ENCODE measurements at places on chromosomes 3 and 15. TPM values are rescaled to one million over a fixed set of nuclear protein-coding genes. Genes with fewer than 3 reads are reported as not detected.

DNA sequence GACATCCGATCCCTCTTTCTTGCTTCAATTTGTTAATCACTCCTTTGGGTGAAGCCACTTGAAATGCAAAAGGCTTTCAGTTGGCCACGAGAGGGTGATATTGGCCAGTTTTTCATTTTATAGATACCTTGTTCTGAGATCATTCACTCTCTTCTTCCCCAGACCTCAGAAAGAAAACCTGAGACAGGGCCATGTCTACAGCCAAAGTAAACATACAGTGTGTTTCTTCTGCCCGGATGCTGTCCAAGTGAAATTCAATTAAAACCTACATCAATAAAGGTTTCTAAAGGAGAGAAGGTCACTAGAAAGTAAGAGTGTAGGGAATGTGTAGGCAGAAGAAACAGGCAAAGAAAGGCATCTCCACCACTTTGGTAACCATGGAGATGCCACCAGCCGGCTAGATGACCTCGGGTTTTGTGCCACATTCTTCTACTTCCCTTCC is 39.5 kb upstream of the FMN1 start:
- no peak for DNase-seq

DNA sequence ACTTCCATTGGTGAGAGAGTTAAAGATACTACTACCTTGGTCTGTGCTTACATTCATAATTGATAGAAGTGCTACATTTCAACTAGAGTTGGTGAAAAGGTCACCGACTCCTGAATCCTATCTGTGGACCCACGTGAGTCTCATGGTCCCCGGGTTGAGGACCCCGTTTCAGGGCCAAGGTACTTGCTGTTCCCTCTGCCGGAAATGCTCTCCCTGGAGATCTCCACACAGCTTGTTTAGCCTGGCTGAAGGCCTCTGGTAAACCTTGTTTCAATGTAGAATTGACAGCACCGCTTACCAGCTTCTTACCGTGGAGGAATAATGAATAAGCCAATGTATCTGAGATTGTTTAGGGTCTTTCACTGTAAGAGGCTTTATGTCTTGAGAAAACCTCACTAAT is 226.0 kb upstream of the GOLGA6L4 start:
- DNase-seq: no peak

GRCh38 chr15:101012326-101013200 is 93.4 kb downstream of the LRRK1 start:
- DNase-seq: no peak

DNA sequence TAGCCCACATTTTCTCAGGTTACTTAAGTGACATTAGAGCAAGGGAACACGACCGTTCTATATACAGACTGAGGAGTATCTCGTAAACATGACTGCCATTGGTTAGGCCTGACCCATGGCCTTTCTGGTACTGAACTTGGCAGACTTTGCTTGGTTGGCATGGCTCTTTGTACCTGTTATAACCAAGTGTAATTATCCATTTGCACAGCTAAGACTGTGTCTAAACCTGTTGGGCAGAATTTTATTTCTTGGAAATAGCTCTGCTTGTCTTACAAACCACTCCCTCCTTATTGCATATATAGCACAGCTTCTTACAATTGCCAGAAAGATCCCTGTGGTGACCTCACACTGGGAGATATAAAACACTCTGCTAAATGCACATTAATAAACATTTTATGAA is 106.9 kb downstream of the P2RY1 start:
- DNase-seq: no peak

DNA sequence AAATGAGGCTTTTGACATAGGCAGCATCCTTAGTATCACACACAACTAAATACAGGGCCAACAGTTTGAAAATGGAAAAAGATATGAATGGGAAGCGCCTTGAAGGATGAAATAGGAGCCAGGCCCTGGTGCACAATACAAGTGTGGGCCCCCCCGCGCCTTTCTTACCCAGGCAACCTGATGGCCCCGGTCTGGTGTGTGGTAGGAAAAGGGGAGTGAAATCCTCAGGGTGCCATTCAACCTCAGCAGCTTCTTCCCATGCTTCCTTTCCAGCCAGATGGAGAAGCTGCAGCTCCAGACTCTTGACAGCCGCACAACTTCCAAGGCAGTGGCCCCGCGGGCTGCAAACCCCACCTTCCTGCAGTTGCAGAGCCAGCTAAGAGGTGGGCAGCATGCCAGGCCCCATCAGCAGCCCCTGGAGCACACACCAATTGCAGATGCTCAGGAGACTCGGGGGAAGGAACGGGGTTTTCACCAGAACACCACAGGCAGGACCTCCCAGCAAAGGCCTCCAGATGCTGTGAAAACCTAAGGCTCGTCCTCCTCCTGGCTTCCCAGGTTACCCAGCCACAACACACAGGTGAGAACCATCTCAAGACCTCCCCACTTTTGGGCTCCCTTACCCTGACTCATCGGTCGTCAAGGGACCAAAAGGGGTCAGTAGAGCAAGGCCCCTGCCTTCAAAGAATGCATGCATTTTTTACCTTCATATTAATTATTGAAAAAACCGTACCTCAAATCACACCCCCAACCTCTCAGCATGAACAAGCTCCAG is 101.6 kb downstream of the CPN2 start:
- no peak for DNase-seq

DNA sequence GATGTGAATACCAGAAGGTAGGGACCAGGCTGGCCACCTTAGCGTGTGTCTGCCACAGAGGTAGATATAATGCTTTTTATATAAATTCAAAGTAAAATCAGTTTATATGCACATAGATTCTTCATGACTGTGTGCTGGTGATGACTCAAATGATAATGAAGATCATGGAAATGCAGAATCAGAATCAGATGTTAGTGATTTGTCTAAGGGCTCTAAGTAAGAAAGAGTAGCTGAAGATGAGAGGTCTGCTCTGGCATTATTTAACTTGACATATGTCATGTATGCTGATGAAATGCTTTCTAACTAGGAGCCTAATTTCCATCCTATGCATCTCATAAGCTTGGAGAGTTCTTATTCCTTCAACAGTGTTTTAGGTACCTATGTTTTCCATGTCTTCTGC is 50.3 kb upstream of the DPH6 start:
- DNase-seq: no peak

- no peak for DNase-seq
Measured at GRCh38 chr15:71385026-71385425, 269.8 kb downstream of the THSD4 start.

- no peak for DNase-seq
Measured at GRCh38 chr3:118945834-118946233, 88.8 kb downstream of the IGSF11 start.

DNA sequence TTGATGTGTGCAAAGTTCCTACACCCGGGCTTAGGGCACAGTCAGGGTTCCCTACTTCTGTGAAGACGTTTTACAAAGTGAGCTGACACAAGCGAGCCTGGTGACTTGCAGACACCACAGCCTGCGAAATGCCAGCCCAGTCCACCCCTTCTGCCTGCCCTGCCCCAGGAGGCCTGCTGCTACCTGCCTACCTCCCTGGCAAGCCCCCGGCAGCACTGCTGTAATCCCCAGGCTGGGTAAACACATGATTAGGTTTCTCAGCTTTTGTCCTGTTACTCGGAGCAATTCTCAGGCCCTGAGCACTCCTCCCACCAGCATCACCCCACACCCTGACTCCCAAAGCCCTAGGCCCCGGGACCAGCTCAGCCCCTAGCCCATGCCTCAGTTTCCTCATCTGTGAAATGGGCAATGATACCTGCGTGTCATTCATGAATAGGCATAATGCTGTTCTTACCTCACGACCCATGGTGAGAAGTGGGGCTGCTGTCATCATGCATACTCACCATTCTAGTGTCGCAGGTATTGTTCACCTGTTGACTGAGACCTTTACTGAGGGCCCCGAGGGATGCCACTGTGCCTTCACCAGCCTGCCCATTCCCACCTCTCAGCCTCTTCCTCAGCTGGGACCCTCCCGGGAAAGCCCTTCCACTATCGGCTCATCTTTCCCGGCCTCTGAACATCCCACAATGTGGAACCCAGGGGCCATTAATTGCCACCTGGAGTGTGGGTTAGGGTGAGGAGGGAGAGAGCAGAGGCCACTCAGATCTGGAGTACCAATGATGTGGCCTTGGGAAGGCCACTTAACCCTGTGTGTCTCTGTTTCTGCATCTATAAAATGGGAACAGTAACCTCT is 31.5 kb upstream of the SLC6A6 start:
- DNase-seq: no peak

DNA sequence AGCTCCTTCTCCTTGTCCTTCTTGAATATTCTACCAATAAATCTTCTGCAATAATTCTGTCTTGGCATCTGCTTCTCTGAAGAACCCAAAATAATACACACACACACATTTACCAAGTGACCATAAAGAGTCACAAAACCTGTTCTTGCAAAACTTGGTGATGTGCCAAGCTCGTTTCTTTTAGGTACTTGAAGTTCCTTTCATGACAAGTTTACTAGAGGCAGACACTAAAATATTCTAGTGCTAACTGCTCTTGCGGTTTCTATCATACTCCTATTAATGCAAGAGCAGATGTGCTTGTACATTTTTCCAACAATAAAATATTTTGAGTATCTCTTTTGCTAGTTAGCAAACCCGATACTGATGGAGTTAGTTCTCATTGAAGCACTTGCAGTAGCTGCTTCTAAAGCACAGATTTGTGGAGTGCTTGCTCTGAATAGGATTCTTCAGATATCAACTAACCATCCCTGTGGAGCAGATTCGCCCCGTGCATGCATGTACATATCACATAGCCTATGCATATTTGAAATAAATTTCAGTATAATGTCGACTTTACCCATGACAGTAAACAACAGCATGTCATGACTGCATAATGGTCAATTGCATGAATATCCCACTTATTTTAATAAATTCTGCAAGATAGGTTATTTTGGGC is 23.2 kb downstream of the HHLA2 start:
- DNase-seq: no peak

Gene HGD
- 72.3 TPM for polyA plus RNA-seq

Gene DLEC1
- 0.79 TPM for polyA plus RNA-seq

DNA sequence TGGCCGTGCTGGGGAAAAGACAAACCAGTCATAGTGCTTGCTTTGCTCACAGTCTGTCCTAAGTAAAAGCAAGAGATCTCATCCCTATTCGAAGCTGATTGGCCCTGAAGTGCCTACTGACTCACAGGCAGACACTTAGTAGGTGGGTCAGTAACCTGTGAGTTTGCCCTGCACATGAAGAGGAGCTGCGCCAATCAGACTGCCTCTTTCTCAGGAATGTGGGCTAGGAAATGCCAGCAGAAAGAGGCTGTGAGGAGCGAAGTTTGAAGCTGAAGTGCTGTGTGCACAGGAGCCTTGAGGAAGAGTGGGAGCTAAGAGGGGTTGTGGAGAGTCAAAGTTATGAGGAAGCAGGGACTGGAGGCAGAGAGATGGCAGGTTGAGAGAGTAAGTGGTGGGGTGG is 126.8 kb downstream of the IL20RB start:
- DNase-seq: no peak

Gene TMEM158
- 8.5 TPM for polyA plus RNA-seq

DNA sequence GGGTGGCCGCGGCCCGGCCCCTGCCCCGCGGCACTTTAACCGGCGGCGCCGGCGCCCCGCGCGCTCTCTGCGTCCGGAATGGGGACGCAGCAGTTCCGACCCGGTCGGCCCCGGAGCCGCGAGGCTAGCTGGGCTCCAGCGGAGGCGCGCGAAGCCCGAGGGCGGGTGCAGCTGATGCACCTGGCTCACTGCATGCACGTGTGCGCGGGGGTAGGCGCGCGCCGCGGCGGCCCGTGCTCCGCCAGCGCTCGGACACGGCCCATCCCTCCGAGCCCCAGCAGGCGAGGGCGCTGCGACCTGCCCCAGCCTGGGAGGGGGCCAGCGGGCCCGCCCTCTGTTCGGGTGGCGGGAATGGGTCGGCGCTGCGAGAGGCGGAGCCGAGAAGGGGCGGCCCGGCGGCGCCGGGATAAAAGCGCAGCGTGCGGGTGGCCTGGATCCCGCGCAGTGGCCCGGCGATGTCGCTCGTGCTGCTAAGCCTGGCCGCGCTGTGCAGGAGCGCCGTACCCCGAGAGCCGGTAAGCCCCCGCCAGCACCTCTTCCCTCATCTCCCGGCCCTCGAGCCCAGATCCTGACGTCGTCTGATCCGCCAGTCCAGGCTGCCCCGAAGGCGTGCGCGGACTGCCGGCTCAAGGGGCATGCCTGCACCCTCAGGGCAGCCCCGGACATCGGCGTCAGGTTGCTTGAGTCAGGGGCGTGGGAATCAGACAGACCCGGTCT is at the start of the genes CHDH and IL17RB:
Gene CHDH (minus strand): TSS at position 286 of the 717 bp plus-strand sequence. CDS start 22,411 bp downstream, outside the sequence.
Gene IL17RB (plus strand): TSS at position 435 of the 717 bp plus-strand sequence. CDS start 21 bp downstream, at position 456.
- DNase-seq: no peak

Gene BNC1
- polyA plus RNA-seq: 0.08 TPM

Gene ECT2
- polyA plus RNA-seq: 37.7 TPM

- DNase-seq: no peak
Measured at GRCh38 chr3:30538791-30539190, 67.6 kb upstream of the TGFBR2 start.

- DNase-seq: no peak
Measured at GRCh38 chr3:117495620-117496019, 786.0 kb downstream of the TUSC7 start.

Gene OIP5
- 7.4 TPM for polyA plus RNA-seq

DNA sequence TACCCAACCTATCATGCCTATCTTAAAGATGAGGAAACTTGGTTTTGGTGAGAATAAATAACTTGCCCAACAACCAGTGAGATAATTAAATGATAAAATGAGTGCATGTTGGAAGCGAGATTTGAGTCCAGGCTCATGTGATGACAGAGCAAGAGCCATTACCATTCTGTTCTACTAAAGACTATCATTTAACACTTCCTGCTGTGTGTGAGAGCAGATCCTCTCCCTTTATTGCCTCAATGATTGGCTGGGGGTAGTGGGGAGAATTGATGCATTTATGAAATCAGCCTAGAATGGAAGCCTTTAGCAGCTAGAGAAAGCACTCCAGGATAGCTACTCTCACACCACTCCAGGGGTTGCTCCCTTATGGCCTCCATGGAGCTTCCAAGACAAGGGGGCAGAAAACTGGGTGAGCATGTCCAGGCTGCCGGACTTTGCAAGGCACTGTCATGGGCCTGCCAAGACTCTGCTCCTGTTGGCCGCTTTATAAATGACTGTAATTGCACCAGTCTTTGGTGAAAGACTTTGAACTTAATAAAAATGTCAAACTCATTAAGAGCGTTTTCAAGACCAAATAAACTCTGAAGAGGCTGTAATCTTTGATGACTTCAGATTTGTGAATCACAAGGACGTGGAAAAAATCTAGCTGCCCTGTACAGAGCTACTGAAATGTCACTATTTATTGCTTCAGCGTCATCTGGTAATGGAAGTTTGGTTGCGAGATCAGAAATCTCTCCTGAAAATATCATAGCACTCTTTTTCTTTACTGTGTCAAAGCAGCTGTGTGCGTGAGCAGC is 209.1 kb upstream of the NR2E3 start:
- no peak for DNase-seq

DNA sequence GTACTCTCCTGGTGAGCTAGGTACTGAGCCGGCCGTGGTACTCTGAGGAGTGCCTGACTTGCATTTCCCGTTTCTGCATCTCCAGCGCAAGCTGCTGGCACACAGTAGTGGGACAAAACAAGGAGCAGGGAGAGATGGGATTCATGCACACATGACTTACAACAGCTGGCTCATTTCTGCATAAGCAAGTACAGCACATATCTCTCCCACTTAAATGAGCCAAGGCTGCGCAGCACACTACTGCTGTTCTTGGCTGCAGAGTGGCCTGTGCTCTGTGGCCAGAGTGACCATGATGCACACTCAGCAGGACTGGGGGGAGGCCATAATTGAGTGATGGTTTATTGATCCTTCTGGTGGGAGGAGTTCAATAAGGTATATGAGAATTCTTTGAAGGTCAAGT is 59.2 kb upstream of the ABHD17C start:
- DNase-seq: no peak

- DNase-seq: no peak
Measured at GRCh38 chr3:123693584-123694190, 108.8 kb upstream of the HACD2 start.

- no peak for DNase-seq
Measured at GRCh38 chr3:77404871-77405270, 365.0 kb downstream of the ROBO2 start.

Gene ATRIP
- 13.3 TPM for polyA plus RNA-seq

Gene ALDH1L1
- polyA plus RNA-seq: 38.2 TPM

Data from left renal cortex interstitium (tissue), 4 donors.